ENCODE measurements at places on chromosomes 12 and 14.

DNA sequence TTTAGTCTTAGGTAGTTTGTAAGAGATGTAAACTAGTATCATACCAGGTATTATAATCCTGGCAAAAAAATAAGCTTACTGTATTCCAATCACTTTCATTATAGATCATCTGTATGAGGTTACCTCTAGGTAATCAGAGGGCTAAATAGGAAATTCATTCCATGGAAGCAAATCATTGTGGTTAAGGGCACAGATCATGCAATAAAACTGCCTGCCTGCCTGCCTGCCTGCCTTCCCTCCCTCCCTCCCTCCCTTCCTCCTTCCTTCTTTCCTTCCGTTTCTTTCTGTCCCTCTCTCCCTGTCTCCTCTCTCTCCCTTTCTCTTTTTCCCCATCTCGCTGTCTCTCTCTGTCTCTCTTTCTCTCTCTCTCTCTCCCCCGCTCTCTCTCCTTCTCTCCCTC, 3.2 kb upstream of the CLEC9A start:
- DNase-seq: no peak

GRCh38 chr12:52123487-52124186, 44.1 kb downstream of the SMIM41 start:
- DNase-seq: no peak

GRCh38 chr14:37596790-37597472, 1.5 kb downstream of the TTC6 start:
- DNase-seq: no peak

- DNase-seq: no peak
Observed at GRCh38 chr12:53506450-53506785, 866 bp downstream of the NPFF start.

GRCh38 chr14:42307239-42307825, 700.7 kb downstream of the LRFN5 start:
- DNase-seq: no peak

GRCh38 chr12:113154351-113154973, 4.9 kb downstream of the CFAP73 start:
- no peak for DNase-seq

DNA sequence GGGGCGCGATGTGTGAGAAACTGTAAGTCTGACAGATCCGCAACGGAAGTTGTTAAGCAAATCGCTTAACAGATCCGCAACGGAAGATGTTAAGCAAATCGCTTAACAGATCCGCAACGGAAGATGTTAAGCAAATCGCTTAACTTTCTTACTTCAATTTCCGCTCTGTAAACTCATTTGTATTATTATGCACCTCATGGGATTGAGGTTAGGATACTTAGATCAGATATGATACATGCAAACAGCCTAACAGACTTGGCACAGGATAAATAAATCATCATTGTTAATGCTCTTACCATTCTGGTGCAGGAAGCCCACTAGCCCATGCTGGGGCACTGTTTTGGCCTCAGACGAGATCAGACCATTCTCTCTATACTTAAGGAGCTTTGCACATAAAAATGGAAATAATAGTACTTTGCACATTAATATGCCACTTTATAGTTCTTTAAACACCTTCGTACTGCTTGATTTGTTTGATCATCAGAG, 399 bp downstream of the NCAPD2 start:
- DNase-seq: peak; percentile 56

DNA sequence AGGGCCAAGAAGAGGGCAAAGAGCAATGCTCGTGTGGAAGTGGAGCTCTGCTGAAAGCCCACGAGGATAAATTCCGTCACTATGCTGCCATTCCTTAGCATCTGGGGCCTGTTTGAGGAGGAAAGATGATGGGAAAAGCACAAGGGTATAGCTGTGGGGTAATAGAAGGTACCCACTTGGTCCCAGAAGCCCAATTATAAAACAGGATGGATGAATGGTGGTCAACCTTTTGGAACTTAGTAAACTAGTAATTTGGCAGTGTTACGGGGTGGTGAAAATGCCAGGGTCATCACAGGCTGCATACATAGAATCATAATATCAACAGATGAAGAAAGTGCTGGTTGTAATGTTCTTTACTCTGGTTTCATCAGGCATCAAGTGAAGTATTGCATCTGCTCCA, at the start of gene OR10AD1:
Gene OR10AD1, minus strand, starts transcription at position 101 of the 400 bp plus-strand sequence. Its CDS starts 0 bp downstream, at position 101.
- no peak for DNase-seq

DNA sequence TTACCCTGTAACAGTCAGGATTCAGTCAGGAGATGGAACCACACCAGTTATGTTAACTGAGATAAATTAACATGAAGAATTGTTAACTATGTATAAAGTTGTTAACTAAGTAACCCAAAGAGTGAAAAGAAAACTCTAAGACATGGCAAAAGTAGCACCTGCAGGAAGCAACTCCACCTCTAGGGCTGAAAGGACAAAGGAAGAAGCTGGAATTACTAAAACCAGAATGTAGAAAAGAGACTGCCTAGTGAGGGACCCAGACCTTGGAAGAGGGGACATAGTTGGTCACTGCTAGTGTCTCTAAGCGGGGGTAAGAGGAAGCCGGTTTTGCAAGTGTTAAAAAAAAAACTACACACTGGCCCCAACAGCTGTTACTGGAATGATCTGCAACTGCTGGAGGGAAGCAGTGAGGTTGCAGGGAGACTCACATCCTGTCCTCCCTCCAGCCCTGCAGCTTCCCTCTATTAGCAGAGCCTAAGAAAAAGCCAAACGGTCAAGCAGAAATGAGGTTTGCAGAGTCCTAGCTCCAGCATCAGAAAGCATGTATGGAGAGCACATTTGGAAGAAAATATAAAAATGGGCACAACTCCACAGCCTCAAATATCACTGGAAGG, 39.8 kb downstream of the GPR135 start:
- DNase-seq: peak; percentile 41

- DNase-seq: no peak
Observed at GRCh38 chr14:85115921-85116320, 414.0 kb upstream of the FLRT2 start.

GRCh38 chr14:89255852-89256251, 161.2 kb downstream of the FOXN3 start:
- DNase-seq: no peak

GRCh38 chr14:66709291-66709690, 201.3 kb downstream of the GPHN start:
- DNase-seq: no peak

GRCh38 chr14:50489851-50490250, 42.5 kb downstream of the MAP4K5 start:
- DNase-seq: no peak

- DNase-seq: no peak
Observed at GRCh38 chr12:57735952-57736740, 2.4 kb downstream of the AGAP2 start.

GRCh38 chr12:100434177-100434576, 39.5 kb upstream of the NR1H4 start:
- DNase-seq: no peak

- DNase-seq: no peak
Observed at GRCh38 chr14:102604183-102604582, 11.7 kb downstream of the RCOR1 start.

DNA sequence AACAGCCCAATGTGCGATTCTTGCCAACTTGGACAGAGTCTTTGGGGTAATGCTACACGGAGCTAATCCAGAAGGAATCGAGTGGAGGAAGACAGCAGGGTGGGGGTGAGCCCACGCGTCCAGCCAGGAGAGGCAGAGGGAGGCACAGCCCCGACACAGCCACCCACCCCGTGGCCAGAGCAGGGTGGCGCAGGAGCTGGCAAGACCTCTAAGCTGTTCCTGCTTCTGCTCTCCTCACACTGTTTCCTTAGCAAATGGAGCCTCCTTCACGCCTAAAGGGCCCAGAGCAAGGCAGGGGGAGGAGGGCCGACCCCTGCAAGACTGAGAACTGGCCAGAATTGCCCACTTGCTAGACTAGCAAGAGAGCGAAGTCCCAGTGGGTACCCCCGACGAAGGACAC, 91.5 kb downstream of the FBXL14 start:
- no peak for DNase-seq

DNA sequence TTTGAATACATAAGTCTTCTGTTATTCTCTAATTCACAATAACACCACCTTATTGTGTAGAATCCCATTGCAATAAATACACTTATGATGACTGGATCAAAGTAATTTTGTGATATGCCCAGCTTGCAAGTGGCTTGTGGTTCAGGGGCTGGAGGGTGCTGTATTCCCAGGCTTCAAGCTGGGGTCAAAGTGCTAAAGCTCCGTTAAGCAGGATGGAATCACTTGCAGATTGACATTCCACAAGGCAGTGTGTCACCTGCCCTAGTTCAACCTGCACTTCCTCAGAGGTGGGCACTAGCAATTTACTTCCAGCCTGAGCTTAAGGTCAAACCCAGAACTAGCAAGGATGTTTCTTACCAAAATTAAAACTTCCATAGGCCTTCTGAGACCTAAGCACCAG, 166.6 kb downstream of the SSPN start:
- no peak for DNase-seq

DNA sequence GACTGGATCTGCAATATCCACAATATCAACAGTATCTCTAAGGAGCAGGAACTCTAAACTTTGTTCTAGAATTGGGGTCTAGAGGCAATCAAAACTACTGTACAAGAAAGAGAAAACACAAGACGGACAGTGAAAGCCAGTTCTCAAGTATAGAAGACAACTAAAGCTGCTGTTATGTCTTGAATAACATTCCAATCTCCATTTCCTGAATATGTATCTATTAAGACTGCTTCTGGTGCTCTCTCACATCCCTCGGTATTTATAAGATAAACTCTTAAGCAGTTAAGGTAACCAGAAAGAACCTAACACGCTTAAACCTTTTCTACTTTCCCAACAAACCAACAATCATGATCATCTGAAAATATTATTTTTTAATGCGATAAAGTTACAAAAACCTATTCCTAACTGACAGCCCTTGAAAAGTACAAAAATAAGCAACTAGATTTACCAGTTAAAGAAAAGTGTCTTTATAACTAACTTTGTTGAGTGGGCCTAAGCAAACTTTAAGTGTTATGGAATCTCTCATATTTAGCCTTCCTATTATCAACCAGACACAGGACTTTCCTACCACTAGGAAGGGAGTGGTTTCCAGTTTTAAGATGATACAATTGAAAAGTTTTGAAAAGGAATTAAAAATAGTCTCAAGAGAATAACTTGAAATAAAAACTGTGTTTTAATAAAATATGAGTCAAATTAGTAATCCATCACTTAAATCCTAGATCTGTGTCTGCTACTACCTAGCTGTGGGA, 30.7 kb downstream of the NUMB start:
- DNase-seq: no peak

- no peak for DNase-seq
Observed at GRCh38 chr12:110266381-110266960, 14.6 kb upstream of the ATP2A2 start.

DNA sequence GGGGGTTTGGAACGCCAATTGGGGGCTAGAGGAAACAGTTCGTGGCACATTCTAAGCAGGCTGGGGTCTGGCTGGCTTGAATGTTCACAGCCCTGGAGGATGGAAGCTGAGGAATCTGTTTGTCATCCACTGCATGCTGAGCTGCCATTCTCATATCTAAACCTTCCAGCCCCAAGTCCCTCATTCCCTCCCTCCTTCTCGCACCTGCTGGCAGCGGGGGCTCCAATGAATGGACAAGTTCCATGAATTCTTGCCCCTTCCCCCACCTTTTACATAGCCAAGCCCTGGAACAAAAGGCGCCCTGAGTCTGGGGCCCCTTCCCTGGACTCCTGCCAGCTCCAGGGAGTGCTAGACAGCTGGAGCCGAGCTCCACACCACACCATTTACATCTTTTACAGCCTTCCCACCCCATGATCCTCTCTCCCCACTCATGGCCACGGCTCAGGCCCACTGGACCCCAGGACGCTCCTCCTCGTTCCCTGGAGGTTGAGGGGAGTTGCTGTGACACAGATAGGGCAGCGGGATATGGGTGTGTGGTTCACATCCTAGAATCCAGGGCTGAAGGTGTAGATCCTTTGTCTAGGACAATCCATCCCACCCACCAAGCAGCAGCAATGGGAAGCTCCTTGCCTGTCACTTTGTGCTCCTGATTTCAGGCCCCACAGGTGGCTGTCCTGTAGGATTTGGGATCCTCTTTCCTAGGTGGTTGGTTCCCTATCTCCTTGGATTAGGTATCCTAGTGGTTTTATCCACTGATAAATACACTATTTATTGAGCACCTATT, 21.7 kb upstream of the VRTN start:
- no peak for DNase-seq

- peak; percentile 77 for DNase-seq
Observed at GRCh38 chr12:64450711-64451486, 1.0 kb upstream of the TBK1 start.

GRCh38 chr12:125674554-125675338, 609.5 kb downstream of the AACS start:
- no peak for DNase-seq

DNA sequence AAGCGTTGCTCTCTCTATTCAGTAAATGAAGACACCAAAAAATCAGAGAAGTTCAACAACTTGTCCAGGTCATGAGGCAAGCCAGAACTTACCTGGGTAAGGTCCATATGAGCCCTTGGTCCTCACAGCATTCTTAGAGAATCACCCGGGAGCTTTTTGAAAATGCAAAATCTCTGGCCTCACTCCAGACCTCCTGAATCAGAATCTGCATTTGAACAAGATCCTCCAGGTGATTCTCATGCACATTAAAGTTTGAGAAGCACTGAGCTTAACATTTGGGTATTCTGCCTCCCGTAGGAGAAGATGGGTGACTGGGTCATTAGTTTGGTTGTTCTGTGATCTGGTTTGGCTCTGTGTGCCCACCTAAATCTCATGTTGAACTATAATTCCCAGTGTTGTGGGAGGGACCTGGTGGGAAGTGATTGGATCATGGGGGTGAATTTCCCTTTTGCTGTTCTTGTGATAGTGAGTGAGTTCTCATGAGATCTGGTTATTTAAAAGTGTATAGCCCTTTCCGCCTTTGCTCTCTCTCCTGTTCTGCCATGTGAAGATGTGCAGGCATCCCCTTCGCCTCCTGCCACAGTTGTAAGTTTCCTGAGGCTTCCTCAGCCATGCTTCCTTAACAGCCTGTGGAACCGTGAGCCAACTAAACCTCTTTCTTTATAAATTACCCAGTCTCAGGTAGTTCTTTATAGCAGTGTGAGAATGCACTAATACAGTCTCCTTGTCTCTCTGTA, 221.2 kb downstream of the RAD51B start:
- no peak for DNase-seq

DNA sequence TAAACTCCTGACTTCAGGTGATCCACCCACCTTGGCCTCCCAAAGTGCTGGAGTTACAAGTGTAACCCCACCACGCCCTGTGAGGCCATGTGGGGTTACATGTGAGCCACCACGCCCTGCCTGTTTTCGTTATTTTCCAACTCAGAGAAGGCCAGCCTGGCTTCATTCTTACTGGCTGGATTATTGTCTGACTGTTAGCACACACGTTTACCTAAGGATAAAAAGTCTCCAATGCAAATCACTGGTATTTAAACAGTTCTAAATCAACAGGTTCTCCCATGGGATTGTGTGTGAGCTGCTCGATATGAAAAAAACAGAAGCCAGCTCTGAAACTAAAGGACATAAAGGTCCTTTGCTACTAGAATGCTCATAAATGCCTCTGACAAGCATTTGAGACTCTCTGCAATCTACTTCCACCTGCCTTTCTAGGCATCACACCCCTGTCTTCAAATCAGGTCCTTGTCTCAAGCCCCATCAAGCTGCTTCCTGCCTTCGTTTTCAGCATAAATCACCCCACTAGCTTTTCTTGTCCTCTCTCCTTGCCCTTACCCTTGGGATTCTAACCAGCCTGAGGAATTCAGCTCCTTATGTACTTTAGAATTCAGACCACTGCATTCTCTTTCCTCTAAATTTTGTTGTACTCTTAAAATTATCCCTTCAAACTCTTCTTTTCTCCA, 265.0 kb downstream of the DUSP6 start:
- no peak for DNase-seq

GRCh38 chr12:94951071-94951934, 52.2 kb downstream of the NDUFA12 start:
- DNase-seq: no peak

GRCh38 chr14:28570391-28570790, 196.2 kb upstream of the FOXG1 start:
- DNase-seq: no peak

Data from Kasumi-1 (cell line).